NCI-H187 treated with DMSO at 0.1 percent for 48 hours (cell line): ENCODE measurements at places on chromosomes 11 and 22.

DNA sequence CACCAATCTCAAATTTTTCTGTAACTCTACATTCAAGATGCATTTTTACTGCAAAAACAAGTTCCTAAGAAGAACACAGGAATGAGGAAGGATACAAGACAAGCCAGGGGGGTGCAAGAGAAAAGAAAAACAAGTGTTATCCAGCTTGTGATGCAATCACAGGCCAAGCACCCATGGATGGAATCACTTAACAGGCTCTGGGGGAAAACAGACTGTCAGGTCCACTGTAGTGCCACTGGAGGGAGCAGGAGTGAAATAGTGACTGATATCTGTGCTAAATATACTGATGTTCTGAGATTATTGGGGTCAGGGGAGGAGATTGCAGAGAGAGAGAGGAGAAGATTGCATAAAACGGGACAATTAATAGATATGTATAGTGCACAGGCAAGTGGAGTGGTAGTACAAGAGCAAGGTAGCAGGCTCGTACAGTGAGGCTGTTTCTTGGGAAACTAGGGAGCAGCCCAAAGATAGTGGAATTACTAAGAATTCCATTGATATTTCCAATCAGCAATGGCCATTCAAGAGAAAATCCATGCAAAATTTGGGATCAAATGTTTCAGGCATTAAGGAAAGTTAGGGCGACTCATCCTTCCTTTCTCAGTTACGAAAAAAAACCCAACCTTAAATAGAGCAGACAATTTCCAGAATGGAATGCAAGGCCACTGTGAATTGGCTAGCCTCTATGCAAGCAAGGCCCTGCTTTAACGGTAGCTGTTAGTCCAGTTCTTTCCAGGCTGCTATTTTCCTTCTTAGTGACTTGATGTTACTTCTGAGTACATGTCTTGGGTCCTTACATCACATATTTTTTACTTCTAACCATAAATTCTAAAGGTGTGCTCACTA is 52.2 kb upstream of the CEP126 start:
- no peak for DNase-seq

GRCh38 chr11:39239553-39239952 is 2219.9 kb downstream of the LRRC4C start:
- no peak for DNase-seq

DNA sequence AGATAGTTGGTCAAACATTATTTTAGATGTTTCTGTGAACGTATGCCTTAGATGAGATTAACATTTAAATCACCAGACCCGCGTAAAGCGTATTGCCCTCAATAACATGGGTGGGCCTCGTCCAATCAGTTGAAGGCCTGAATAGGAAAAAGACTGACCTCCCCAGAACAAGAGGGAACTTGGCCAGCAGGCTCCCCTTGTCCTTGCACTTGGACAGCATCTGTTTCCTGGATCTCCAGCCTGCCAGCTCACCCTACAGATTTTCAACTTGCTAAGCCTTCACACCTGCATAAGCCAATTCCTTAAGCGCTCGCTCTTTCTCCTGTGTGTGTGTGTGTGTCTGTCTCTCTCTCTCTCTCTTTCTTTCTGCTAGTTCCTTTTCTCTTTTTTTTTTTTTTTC is 8.2 kb downstream of the TOM1 start:
- no peak for DNase-seq

- DNase-seq = no peak
Observed at GRCh38 chr11:15347969-15348734, 233.4 kb downstream of the INSC start.

- no peak for DNase-seq
Observed at GRCh38 chr11:32987851-32988250, 27.8 kb upstream of the DEPDC7 start.

GRCh38 chr22:36538529-36538928 is 9.6 kb upstream of the EIF3D start:
- DNase-seq = no peak

DNA sequence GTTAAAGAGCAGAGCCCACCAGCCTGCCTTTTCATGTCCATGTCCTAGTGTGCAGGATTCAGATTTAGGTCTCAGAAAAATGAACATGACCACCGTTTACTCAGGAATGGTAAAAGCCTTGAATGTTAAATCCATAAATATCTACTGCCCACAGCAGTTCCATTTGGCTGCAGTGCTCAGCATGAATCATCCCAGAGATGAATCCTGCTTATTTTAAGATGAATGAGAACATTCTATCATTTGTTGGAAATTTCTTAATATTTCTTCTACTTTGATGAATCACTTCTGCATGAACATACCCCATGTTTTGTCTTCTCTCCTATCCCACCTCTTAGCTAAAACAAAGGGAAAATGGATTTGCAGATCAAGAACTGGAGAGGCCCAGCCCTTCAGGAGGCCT is 47.5 kb upstream of the AQP11 start:
- DNase-seq = no peak

DNA sequence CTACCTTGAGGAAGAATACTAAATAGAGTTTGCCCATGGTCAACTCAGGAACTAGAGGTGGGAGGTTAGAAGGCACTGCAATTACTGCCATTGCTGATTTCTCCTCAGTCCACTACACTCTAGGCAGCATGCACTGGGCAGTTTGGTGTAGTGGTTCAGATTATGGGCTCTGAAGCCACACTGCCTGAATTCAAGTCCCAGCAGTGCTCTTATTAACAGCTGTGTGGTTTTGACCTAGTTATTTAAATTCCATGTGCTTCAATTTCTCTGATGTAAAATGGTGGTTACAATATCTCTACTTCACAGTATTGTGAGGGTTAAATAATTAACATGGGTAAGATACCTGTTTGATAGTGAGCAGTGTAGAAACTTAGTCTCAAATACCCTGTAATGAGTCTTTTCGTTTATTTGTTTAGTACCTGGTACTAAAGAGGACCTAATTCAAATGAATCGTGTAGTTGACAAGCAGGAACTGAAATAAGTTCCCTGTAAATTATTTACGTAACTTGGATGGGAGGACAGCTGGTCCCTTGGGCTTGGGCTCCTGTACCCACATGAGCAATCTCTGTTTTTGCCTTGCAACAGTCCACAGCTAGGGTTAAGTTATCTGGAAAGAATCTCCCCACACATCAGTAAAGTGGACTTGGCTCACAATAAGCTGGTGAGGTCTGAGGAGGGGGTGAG is 17.8 kb downstream of the PRR5L start:
- no peak for DNase-seq

GRCh38 chr11:31387379-31387778 is 17.7 kb downstream of the DNAJC24 start:
- DNase-seq = no peak

DNA sequence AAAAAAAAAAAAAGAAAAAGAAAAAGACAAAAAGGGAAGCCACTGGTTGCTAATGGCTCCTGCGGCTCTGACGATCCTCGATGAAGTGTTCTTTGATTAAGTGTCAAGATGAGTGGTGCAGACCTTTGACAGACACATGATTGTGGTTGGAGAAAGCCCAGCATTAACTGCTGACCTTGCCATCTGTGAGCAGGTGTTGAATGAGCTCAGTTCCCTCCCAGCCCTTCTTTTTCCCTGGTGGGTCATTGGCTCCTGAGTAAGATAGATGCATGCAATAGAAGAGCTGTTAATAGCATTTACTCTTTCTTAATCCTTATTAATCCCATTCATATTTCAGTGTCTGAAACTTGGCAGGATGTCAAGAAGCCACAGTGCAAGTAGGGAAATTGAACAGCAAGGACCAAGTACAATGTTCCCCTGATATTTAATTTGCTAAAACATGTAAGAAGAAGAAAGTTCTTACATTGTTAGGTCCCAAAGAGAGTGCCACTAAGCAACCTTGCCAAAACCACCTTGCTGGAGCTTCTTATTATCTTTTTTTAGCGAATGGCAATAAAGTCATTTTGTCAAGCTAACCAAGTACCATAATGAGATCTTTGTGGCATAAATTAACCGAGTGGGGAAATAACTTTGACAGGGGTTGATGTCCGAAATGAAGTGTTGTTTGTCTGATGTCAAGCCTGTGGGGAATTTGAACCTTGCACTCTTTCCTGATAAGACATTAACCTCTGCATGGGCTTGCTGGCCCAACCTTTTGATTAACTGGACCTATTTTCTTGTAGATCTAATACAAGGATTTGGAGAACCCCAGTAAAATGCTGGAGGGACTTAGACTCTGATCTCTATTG is 113.7 kb downstream of the PTPRJ start:
- peak; percentile 83 for DNase-seq

GRCh38 chr11:132909021-132909606 is 623.2 kb downstream of the OPCML start:
- no peak for DNase-seq

- DNase-seq = no peak
Observed at GRCh38 chr11:92314499-92314898, 89.9 kb downstream of the FAT3 start.

- no peak for DNase-seq
Observed at GRCh38 chr11:11025087-11025486, 167.2 kb upstream of the ZBED5 start.

DNA sequence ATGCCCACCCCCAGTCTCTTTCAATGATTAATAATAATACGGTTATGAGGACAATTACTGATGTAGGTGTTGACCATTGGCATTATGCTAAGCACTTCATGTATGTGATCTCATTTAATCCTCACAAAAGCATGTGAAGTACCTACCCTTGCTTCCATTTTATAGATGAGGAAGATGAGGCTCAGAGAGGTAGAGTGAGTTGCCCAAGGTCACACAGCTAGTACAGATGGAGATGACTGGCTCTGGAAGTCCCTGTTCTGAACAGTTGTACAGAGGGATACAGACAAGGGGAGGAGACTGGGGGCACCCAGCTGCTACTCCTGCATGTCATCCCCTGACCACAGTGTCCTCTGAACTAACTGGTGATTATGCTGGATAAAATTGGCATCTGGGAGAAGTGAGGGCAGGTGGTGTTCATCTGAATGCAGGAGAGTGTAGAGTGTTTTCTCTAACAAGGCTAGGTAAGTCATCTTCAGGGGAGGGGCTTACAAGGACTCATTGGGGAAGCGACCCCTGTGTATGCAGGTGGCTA is 43.2 kb downstream of the KIAA1671 start:
- no peak for DNase-seq

DNA sequence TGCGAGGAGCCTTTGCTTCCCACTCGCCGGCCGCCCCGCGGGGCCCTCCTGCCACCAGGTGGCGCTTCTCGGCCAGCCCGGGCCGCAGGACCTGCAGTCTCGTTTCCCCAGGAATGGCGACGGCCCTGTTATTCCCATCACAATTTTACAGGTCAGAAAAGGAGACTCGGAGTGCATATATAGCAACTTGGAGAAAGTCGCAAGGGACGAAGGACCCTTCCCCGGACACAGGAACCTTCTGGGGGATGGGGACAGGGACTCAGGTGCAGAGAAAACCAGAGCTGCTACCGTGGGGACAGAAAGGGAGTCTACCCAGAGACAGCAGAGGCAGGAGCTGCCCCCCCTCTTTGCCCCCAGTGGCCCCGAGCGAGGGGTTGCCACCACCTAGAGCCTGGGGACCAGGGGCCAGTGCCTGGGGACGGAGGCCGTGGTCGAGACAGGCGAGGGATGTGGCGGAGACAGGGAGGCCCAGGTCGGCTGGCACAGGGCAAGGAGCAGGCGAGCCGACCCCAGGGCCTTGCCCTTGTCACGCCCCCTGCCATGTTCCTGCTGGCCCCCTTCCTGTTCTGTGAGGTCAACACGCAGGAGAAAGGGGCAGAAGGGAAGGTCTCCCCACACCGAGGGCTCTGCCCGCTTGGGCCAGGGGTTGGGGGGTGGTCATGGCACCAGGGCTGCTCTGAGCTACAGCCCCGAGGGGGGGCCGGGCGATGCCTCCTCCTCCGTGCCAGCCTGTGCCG is 3.5 kb upstream of the KRTAP5-6 start:
- no peak for DNase-seq

GRCh38 chr11:115193914-115194801 is 310.1 kb downstream of the CADM1 start:
- DNase-seq = peak; percentile 34

DNA sequence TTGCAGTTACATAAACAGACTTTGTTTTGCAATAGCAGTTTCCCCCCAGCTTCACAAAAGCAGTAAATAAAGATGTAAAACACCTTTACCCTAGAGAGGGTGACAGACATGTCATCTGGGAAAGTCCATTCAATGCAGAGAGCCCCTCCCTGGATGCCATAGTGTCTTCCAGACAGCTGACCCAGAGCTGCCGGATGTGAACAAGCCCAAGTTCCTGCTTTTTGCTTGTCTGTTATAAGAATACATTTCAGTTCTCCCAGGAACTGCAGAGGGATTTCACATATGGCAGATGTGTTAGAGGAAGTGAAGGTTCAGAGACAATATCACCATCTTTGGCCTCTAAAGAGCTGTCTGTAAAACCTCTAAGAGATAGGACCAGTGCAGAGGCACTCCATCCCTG is 48.9 kb downstream of the RELT start:
- no peak for DNase-seq

DNA sequence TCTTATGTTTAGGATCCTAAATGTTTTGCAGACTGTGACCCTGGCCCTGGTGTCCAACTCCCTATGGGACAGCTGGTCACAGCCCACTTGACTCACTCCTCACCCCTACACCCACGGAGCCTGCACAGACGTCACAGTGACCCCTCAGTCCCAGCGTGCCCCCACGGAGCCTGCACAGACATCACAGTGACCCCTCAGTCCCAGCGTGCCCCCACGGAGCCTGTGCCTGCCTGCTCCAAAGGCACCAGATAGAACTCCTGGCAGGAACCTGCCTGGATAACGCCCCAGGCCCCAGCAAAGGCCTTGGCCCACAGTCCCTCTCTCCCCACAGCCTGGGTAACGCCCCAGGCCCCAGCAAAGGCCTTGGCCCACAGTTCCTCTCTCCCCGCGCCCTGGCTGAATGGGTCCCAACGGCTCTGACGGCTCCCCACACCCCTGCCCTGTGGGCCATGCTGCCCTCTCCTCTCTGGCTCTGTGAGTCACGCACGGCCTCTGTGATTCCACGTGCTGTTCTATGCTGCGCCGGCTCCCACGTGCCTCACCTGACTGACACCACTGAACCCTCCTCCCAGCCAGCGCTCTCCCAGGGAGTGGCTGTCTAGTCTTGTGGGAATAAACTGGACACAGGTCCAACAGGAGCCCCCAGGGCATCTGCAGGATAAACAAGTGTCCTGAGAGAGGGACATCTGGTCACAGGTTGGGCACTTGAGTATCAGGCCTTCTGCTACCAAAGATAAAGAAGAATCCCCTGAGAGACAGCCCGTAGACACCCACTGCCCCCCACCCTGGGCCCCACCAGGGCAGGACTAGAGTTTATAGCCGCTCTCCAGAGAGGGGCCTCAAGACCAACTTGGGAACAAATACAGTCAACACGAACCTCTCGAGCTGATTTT is 250.3 kb downstream of the BRD1 start:
- DNase-seq = no peak

DNA sequence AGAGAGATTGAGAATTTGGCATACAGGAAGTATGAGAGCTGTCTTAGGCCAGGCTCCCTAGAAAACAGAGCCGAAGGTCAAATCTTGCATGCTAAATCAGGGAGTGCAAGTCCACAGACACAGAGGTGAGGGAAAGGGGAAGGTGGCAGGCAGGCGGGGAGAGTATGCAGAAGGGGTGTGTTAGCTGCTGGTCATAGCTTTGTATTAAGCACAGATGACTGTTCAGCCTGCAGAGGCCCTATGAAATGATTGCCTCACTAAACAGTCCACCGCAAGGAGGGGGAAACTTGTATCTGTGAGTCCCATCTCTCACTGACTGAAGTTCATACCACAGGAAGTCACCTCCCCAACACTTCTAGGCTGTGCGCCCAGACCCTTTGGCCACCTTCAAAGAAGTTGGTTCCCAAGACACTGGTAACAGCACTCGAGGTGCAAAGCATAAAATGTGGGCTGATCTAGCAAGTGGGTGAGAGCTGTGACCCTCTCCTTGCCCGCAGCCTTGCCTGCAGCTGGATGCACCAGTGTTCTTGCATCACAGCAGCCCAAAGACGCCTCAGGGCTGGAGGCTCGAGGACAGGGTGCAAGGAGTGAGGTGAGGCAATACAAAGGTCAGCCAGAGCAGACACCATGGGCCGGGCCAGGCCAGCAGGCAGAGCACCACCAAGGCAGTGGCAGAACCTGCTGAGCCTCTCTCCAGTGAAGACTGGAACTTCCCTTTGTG is 115.3 kb upstream of the TBCEL start:
- no peak for DNase-seq
